ENCODE measurements at places on chromosomes 4 and X.

DNA sequence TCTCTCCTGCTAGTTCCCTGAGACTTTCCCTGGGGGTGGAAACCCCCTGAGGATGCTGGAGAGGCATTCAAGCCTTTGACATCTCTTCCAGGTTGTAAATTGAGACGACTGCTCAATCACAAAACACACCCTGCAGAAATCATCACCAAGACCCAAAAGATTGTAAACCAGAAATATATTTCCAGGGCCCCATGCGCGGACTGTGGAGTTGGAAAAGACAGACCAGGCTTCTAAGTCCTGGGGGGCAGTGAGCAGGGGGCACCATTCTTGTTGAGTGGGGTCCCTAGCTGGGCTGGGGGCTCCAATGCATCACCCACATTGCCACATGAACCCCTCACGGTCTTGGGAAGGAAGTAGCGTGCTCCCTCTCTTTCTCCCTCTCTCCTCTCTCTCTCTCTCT, 87.9 kb upstream of the C4orf50 start:
- DNase-seq = no peak

GRCh38 chr4:26001413-26001812, 87.4 kb downstream of the SMIM20 start:
- DNase-seq = no peak

- no peak for DNase-seq
Measured at GRCh38 chrX:35015621-35016020, 73.0 kb downstream of the FAM47B start.

DNA sequence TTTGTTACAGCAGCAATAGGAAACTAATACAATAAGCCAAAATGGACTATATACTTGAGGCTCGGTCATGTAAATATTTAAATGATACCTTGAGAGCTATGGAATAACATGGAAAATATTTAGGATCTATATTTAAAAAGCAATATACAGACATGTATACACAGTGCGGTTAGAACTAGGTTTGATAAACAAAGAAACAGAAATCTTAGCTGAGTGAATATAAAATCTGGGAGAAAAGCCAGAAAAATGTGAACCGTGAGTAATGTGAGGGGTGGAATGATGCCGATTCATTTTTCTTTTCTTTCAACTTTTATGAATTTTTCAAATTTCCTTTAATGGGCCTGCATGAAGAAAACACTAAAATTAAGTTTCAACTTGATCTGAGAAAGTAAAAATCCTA, 104.1 kb downstream of the ATXN3L start:
- no peak for DNase-seq

- DNase-seq = no peak
Measured at GRCh38 chrX:154436983-154437752, at the start of gene GDI1. TSS of gene GDI1 (plus strand) at chrX:154437154. CDS start at chrX:154437255, 101 bp downstream.

- DNase-seq = no peak
Measured at GRCh38 chr4:107120661-107121060, 84.5 kb upstream of the DKK2 start.

DNA sequence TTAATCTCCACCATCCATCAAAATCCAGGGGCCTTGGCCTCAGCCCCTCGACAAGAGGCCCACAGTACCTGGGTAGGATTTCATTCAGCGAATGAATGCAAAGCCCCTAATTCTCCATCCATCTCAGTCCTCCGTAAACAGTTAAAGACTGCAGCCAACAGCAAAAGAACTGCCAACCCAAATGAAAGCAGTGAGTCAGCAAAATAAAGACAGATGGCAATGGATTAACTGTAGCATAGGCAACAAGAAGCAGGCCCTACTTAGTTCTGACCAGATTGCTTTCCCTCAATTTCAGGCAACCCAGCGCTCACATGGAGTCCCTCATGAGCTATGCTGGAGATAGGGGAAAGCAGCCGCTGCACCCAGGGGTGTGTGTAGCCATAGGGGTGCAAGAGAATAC, 21.4 kb downstream of the PLAC1 start:
- no peak for DNase-seq

DNA sequence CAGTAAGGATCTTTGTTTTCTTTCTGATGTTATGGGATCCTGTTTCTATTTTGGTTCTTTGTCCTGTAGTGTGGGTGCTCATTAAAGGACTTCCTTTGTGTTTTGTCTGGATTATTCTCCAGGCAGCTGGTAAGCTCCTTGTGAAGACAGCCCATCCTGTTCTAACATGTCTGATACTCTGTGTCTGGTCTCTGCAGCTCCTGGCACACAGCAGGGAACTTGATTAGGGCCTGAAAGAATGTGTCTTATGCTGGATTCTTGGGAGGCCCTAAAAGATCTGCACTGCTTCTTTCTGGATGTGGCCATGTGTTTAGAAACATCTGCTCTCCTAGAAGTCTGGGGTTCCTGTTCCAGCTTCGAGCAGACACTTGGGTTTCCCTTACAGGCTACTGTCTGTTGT, 38.1 kb upstream of the ATXN3L start:
- DNase-seq = no peak

GRCh38 chrX:115337491-115338144, 48.1 kb downstream of the LUZP4 start:
- DNase-seq = no peak

DNA sequence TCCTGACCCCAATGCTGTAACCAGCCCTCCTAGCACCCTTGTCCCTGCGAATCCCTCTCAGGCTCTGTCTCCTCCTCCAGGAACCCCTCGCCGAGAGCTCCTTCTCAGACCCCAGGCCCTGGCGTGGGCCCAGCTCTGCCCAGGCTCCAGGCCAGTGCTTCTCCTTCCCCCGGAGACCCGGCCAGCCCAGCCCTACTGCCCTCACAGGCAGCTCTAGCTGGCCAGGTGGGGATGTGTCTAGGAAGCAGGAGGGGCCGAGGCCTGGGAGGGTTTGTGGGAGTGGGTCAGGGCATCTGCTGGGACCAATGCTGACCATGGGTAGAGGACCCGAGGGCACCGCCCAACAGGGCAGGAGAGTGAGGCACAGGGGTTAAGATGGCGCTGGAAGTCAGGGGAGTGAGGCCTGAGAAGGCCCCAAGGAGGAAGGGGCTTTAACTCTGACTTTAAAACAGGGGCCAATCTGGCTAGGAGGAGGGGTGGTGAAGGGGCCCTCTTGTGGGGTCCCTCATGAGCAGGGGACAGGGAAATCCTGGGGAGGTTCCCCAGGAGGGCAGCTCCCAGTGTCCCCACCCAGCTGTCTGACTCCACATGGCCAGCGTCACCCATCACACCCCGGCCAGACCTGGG, 64.7 kb upstream of the NKX1-1 start:
- DNase-seq = no peak

DNA sequence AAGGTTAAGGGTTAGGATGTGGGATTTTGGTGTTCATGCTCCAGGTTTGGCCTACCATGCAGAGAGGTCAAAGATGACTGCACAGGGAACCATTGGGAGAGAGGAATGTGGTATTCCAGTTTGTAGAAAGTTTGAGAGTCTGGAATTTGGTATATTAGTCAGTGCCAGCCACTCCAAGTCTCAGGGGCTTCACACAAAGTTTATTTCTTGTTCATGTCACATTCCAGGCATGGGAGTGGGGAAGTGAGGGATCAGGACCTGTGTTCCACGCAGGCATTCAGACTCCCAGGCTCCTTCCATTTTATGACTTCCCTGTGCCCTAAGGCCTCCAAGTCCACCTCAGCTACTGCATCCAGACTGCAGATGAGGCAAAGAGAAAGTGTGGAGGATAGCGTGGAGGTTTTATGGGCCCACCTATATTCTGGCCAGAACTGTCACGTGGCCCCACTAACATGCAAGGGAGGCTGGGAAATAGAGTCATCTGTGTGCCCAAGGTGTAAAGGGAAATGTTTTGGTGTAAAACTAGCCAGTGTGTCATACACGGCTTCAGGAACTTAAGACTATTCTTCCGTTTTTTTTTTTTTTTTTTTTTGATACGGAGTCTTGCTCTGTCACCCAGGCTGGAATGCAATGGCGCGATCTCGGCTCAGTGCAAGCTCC, 140.6 kb upstream of the SCML1 start:
- DNase-seq = no peak

GRCh38 chrX:32480019-32480418, 731.3 kb downstream of the DMD start:
- DNase-seq = no peak

Data from globus pallidus (tissue), 1 donor.